A673 (cell line): ENCODE measurements at places on chromosomes 4 and X. TPM values are rescaled to one million over a fixed set of nuclear protein-coding genes. Genes with fewer than 3 reads are reported as not detected.

The VCX gene
- total RNA-seq: not detected in 2 replicates

The SEPSECS gene
- total RNA-seq: 11.6 and 12.9 TPM in 2 replicates

The MAOB gene
- total RNA-seq: not detected in 2 replicates

The NAA11 gene
- total RNA-seq: not detected in 2 replicates
